ENCODE measurements at places on chromosomes 2 and 18.
A peak's percentile ranks its signal among the peaks of the same experiment; 100 is the strongest.

GRCh38 chr2:199223791-199224190 lies 233.9 kb downstream of the SATB2 start:
- no peak for DNase-seq

GRCh38 chr18:49096021-49096420 lies 145.3 kb upstream of the SMAD7 start:
- no peak for DNase-seq

GRCh38 chr2:62406573-62407043 lies 99.4 kb downstream of the TMEM17 start:
- DNase-seq, result no peak

- DNase-seq, result no peak
Measured at GRCh38 chr2:148967578-148967977, 70.9 kb upstream of the LYPD6B start.

- DNase-seq, result no peak
Measured at GRCh38 chr2:168323529-168324021, 76.2 kb upstream of the STK39 start.

- DNase-seq, result no peak
Measured at GRCh38 chr18:46226461-46226860, 122.3 kb downstream of the HAUS1 start.

DNA sequence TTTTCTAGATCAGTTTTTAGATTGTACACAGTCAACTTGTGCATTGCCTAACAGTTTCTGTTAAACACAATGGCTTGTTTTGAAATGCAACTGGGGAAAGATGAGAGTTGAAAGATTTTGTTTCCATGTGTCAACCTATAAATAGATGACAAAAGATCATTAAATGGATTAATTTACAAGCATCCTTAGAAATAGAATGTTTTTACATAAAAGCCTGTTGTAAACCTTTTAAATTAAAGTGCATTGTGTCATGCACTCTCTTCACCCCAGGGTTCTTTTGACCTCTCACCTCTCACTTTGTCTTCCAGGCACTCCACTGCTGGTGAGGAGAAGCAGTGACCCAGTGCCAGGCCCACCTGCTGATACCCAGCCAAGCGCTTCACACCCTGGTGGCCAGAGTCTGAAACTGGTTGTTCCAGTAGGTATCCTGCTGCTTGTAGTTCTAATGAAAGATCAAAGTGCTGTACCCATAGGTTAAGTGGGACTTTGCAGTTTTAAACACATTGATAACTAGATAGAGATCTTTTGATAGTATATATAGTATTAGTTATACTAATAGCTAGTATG lies 502.1 kb downstream of the PARD3B start:
- DNase-seq, result no peak

- DNase-seq, result no peak
Measured at GRCh38 chr2:163734401-163734800, 1.4 kb downstream of the FIGN start.

DNA sequence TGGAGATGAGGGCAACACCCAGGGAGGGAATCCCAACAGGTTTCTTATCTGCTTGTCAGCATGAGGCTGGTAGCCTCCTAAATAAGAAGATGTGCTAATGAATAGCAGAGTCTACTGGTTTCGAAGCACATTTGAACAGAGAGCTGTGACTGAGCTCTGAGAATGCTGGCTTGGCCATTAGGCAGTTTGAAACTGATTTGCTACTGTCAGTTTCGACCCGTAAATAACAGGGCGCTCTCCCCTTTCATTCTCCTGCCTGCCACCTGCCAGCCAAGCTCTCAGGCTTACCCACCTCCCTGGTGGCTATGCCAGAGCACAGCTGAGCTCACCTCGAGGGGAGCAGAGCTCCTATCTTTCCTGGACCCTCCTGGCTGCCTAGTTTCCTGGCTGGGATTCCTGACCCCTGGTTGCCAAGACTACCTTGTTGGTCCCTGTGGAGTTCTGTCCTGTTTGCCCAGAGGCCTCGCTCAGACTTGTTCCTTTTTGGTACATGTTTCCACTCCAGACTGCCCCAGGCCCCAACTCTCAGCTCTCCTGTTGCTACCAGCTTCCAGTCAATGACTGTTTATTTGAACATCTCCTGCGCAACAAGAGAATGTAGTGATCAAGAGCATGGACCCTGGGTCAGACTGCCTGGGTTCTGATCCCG lies 102.3 kb upstream of the ALPP start:
- DNase-seq, result no peak

DNA sequence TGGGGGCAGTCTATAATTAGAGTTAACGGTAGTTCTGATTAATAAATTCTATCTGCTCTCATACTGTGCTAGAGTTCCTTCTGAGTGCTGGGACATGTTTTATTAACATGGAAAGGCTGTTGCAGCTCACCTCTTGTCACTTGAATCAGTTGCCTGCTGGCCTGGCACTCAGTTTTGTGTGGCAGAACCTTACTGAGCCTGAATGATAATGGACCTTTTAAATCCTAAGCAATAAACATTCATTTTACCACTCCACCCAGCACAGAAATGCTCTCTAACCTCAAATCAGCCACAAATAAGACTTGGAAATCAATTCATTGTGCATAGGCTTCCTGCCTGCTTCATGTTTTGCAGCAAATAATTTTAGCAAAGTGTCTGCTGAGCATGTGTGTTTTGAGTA lies 115.0 kb upstream of the RBMS1 start:
- DNase-seq, result no peak

GRCh38 chr18:43800584-43800983 lies 523.3 kb upstream of the SYT4 start:
- no peak for DNase-seq

GRCh38 chr2:159101755-159102489 lies 133.5 kb downstream of the TANC1 start:
- DNase-seq, result no peak

- DNase-seq, result no peak
Measured at GRCh38 chr18:24840051-24840450, 379.6 kb downstream of the HRH4 start.

DNA sequence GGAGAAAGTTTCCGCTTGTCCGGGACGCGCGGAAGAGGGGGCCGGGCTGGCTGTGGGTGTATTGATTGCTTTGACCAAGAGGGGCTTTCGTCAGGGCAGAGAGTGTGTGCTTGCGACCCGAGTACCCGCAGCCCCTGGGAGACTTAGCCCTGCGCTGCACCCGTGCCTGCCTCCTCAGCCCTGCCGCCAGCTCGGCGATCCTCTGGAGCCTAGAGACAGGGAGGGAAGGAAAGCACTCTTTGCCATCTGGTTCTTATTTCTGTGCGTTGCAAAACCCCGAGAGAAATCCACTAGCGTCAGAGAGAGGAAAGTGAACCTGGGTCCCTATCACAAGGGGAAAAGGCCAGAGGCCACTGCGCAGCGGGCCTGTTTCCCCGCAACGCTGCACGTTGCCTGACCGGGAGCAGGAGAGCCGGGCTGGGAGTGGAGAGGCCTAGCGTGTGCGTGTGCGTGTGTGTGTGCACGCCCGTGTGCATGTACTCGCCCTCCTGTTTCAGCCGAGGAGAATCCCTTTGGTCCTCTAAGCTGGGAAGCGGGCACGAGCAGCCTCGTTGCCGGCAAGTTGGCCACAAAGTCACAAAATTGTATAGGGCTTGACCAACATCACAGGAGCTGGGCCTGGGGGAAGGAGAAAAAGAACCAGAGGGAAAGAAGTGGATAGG lies 1.7 kb downstream of the SIX3 start:
- no peak for DNase-seq

DNA sequence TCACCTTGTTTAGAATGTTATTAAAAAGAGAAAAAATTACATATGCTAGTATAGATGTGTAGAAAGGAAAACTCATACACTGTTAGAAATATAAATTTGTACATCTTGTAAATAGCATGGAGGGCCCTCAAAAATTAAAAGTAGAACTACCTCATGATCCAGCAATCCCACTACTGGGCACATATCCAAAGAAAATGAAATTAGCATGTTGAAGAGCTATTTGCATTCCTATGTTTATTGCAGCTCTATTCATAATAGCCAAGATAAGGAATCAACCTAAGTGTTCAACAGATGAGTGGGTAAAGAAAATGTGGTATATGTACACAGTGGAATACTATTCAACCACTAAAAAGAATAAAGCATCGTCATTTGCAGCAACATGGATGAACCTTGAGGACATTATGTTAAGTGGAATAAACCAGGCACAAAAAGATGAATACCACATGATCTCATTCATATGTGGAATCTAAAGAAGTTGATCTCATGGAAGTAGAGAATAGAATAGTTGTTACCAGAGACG lies 251.5 kb upstream of the THUMPD2 start:
- DNase-seq, result no peak

- DNase-seq, result no peak
Measured at GRCh38 chr2:28602751-28603639, 107.1 kb downstream of the PLB1 start.

- DNase-seq, result no peak
Measured at GRCh38 chr18:69330385-69331005, 70.2 kb upstream of the DOK6 start.

DNA sequence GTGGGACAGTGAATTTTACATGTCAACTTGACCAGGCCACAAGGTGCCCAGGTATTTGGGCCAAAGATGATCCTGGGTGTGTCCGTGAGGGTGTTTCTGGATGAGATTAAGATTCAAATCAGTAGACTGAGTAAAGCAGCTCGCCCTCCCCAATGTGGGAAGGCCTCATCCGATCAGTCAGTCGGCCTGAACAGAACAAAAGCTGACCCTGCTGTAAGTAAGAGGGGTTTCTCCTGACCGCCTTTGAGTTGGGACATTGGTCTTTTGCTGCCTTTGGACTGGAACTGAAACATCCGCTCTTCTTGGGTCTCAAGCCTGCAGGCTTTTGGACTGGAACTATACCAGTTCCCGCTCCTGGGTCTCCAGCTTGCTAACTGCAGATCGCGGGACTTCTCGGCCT lies 233.3 kb downstream of the KLHL29 start:
- no peak for DNase-seq

DNA sequence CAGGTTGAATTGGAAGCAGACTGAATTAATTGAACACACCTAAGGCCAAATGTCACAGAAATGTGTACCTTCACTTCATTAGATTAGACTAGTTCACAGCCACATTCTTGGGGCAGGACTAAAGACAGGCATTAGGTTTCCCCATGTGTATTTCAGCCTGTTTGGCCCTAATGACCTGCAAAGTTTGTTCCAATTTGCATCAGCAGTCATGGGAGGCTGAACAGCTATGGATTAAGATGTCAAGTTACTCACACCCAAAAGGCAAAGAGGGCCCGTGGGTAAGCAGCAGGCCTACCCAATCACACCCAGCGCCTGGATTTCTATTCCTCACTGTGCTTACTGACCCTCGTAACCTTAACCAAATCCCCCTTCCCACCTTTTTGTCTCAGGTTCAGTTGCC lies 99.6 kb upstream of the RIOK3 start:
- DNase-seq, result no peak

DNA sequence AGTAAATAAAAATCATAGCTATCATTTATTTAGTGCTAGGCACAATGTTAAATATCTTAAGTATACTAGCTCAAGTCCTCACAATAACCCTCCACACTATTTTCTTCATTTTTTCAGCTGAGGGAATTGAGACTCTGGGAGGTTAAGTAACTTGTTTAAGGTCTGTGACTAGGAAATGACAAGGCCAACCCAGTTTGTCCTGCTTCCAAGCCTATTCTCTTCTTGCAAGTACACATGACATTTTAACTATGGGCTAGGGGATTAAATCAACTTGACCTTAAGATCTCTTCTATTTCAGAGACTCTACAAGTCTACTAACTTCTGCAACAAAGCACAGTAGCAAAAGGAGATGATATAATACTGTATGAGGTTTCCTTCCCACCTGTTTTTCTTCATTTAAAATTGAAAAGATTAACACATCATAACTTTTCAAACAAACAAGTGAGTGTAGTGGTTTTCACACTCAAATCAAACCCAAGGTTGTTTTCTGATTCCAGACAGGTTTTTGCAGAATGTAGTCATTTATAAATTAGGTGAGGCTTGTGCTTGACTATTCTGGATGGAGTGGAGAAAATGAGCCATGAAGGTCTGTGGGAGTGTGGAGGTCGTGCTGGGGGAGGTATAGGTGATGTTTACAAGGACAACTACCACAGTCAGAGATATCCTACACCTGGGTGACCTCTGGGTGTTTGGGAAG lies 57.0 kb downstream of the CD28 start:
- no peak for DNase-seq

GRCh38 chr2:113979191-113980128 lies 89.6 kb downstream of the ACTR3 start:
- DNase-seq, result peak; percentile 2

- no peak for DNase-seq
Measured at GRCh38 chr2:20130821-20131645, 79.6 kb upstream of the LAPTM4A start.

GRCh38 chr2:36733215-36733614 lies 36.7 kb downstream of the VIT start:
- no peak for DNase-seq

Measured in stimulated activated CD8-positive, alpha-beta memory T cell treated with anti-CD3 and anti-CD28 coated beads, Interleukin-2, amount 100 ng/mL, for 1 hour (primary cell).